ENCODE measurements at places on chromosomes 2 and 18.

- DNase-seq: no peak
These were observed 80.5 kb upstream of the AFF3 start for GRCh38 chr2:100222844-100223243.

DNA sequence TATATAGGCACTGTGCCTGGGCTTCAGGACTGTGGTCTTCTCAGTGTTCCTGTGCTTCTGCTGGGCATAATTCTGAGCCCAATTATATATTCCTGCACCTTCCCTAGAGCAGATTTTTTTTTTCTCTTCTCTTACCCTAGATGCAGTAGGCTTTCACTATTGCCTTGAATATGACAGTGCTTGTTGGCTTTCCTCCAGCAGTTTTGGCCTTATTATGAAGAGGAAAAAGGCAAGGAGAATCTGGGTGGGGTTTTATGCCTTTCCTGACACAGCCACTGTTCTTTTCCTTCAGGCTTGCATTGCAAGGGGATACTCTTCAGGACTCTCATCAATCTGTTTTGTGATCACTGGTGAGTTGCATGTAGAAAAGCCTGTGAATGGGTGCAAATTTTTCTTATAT is 221.9 kb upstream of the CELF4 start:
- DNase-seq: no peak

DNA sequence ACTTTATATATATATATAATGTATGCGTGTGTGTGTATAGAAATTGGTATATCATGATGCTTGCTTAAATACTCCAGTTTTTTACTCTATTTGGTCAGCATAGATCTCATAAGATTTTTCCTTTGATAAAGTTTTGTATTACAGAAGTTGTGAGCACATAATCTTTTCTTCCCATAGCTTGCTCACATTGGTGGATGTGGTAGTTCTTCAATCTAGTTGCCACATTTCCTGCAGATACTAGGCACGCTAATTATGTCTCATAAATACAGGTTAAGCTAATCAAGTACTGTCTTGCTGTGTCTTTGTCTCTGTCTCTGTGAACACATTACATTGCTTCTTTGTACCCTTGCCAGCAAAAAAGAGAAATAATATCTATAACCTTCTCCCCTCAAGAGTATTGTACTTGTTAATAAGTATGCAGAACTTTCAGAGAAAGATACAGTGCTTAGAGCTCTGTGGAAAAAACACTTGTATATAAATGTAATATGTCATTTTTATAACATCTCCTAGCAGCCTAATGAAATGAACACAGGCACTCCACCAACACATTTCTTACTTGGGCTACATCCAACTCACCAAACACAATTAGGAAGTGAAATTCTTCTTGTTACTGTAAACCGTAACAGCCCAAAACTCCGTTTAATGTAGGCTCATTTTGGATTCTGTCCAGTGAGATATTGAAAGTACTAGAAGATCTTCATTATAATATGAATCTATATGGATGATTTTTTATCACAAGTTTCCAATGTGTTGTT is 306.7 kb upstream of the SLC8A1 start:
- DNase-seq: no peak

GRCh38 chr2:61530749-61531148 is 7.4 kb downstream of the XPO1 start:
- DNase-seq: no peak

DNA sequence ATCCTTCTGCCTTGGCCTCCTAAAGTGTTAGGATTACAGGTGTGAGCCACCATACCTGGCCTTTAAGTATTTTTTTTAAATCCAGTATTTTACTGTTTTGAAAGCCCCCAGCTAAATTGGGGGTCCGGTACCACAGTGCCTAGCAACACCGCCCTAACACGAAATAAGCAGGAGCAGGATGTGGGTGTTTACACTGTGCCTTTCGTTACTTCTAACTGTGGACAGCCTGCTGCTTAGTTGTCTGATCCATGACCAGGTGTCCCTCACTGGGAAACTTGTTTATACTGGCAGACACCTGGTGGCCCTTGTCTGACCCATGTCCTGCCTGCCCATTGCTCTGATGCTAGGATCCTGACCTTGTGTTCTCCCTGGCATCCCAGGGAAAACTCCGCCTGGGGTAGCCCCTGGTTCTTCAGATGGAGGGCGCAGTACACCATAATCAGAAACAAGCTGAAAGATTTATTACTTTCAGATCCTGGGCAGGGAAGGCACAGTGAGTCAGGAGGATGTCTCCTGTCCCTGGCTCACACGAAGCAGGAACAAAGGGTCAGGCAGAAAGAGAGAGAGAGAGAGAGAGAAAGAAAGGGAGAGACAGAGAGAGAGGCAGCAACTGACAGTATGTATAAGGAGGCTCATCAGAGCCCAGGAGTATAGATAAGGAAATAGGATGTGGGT is 55.7 kb downstream of the NCAPH start:
- no peak for DNase-seq

DNA sequence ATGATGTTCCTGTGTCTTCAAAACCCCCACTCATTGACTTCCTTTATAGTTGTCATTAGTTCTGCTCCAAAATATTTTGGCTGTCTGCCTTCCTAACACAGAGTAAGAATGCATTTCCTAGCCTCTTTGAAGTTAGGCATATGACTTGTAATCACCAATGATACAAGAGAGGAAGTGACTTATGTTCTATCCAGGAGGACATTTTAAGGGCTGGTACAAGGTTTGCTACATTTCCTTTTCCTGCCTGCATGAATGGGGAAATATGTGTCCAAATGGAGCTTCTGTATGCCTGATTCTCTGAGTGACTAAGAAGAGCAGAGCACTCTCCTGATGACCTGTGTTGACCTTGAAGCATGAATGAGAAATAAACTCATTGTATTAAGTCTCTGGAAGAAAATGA is 115.1 kb downstream of the PLCL1 start:
- DNase-seq: no peak

DNA sequence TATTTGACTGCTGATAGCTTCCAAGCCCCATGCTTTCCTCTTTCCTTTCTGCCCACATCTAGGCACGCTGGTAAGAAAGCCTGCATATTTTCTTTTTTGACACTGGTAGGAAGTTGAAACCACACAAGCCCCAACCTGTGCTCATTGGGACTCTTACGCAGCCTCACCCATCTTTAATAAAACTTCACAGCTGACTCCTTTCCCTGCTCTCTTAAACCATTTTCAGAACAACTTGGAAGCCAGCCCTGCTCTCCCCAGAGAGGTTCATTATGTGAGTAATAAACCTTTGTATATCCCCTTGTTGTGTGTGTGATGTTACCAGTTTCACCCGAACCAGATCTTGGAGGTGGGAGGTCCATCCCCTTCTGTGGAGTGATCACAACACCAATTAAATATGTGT is 268.4 kb downstream of the GPD2 start:
- DNase-seq: no peak

DNA sequence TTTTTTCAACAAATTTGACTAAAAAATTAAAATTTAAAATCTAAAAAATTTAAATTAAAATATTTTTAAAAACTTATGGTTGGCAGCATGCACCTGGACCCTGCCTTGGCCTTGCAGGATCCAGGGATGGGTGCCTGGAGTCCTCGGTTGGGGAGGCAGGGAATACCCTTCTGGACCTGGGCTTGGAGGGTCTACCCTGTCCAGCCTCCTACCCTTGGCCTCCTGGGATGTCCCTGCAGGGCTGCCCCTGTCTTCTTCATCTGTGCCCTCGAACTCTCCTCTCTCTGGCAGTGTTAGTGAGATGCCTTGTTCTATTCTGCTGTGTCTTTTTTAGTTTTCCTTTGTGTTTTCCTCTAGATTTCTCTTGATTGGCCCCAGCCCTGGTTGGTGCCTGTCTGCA is 68.9 kb upstream of the HAAO start:
- no peak for DNase-seq

- no peak for DNase-seq
These were observed 155.3 kb upstream of the NABP1 start for GRCh38 chr2:191522478-191523120.

DNA sequence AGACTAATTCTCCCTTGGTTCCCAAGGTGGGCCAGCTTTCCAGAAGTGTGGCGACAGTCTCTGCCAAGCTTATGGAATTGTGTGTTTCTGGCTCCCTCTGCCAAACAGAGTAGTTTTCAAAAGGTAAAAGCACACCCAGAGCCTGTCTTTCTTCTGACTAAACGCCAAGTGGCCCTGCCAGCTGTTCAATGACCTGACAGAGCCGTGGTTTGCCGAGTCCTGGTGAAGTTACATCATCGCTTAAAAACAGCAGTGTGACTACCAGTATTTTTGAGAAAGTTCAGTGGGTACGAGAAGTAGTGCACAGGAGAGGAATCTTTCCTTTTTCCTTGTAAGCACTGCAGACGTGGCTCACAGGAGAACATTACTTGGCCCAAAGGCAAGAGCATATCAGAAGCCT is 1.9 kb downstream of the PER2 start:
- DNase-seq: no peak

DNA sequence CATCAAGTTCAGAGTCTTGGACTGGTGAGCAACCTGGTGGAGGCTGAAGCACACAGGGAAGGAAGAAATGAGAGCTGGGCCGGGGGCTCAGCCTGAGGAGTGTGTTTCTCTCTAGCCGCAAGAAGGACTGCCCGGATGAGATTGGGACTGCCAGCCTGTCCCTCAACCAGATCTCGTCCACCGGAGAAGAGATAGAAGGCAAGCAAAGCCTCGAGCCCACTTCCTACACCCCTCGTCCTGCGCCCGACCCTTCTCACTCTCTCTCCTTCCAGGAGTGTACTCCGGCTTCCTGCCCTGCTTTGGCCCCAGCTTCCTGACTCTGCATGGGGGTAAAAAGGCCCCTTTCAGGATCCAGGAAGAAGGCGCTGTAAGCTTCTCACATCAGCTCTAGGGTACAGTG is 26.2 kb downstream of the FER1L5 start:
- DNase-seq: no peak

GRCh38 chr2:96895746-96896651 is 26.1 kb upstream of the SEMA4C start:
- no peak for DNase-seq

- no peak for DNase-seq
These were observed 4.4 kb upstream of the KLHL23 start for GRCh38 chr2:169729274-169729605.

DNA sequence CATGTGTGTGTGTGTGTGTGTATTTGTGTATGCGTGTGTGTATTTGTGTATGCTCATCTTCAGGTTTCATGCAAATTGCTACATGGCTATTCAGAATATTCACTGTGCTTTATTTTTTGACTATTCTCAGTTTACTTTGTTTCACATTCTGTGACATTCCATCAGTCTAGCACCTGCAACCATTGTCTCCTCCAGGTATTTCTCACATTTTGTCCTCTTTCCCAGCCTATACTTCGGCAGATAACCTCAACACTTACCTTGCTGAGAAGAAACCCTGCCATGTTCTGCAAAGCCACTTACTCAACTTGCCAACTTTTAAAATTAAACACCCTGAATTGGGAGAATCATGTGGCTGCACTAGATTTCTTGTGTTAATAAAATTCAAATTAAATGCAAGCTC is 135.4 kb upstream of the REG3A start:
- no peak for DNase-seq

DNA sequence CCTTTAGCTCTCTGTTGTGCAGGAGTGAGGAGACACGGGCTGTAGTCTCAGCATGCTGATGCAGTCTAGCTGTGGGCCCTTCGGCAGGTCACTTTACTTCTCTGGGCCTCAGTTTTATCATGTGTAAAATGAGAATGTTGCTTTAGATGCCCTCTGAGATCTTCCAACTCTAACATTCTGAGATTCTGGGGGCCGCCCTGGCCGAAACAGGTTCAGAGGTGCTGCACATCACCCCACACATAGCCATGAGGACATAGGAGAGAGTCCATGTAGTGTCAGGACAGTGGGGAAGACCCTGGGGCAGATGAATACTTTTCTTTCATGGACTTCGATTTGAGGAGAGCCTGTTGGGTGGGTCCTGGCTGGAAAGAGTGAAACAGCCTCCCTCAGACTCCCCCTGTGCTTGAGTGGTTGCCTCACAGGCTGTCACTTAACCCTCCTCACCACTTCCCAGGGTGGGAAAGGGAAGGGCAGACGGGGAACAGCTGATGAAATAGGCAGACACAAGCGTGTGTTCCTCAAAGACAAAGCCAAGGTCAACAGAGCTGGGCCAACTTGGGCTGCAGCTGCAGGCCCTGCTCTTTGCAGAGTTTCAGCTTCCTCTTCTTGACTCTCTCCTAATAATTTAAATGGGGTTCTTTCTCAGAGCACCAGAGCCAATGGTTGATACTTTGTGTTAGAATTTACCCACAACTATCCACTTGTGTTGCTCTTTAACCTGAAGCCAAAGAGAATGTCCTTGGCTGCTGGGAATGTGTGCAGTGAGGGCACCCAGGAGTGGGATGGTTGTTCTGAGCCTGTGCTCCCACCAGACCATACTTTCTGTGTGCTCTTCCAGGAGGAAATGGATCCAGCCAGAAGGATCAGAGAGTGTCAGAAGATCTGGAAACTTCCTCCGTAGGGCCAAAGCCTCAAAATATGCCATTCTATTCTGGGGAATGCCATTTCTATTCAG is 14.7 kb upstream of the MRPL33 start:
- DNase-seq: no peak

GRCh38 chr18:59870623-59871130 is 29.1 kb upstream of the PMAIP1 start:
- DNase-seq: no peak

DNA sequence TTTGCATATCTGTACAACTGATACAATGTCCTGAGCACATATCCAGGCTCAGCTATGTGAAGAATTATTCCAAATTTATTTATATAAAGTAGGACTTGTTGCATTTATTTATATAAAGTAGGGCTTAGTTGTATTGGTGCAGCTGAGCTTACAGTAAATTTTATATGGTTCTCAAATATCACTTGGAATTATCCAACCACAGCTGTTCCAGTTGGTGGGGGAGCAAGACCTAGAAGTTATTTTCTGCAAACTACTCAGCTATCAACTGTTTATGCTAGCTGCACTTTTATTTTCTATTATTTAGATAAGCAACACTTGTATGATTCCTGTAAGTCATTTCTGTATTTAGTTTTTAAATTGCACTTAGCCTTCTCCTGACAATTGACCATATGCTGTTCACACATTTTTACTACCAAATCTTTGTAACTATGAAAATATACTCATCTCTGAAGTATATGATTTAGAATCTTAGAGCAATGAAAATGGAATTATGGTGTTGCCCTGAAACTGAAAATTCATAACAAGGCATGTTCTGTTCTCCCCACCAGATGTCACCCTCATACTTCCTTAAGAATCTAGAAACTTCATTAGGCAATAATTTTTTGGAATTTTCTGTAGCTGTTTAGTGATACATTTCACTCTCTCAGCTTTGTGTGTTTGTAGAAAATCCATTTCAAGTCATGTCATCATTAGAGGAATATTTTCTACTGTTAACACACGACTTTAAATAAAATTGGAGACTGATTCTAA is 157.0 kb upstream of the CBLN2 start:
- no peak for DNase-seq

DNA sequence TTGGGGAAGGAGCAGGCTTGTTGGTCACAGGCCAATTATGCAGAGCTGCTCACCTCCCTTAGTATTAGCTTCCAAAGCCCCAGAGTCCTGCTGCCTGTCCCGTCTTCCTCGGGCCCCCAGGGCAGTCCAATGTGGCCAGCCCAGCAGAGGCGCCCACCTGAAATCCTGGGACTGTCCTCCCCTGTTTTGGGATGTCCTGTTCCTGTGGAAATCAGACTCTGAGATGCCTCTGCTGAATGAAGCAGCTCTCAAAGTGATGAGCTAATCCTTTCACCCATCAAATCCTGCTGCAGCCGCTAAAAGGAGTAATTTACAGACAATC is 105.3 kb downstream of the CABLES1 start:
- no peak for DNase-seq

All from thymus (tissue), 14 donors.